ENCODE measurements at places on chromosomes 12 and 14.

DNA sequence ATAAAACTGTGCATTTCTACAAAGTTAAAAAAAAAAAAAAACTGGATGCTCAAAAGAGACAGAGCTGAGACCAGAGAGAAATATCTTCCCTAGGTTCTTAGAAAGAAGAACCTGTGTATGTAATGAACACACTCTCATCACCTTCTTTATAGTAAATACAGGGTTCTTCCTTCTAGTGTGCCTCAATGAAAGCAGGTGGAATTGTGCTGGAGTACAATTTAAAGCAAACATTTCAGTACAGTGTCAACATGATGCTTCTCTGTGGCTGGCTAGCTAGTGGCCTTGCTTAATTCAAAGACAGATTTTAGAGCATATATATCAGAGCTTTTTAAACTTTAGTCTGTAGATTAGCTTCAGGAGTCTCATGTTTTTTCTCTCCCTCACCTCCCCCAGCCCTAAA, 249.8 kb upstream of the ARHGAP5 start:
- DNase-seq, result no peak

GRCh38 chr12:47068539-47068938, 10.9 kb upstream of the PCED1B start:
- no peak for DNase-seq

GRCh38 chr14:34785223-34786006, 71.0 kb upstream of the CFL2 start:
- no peak for DNase-seq

DNA sequence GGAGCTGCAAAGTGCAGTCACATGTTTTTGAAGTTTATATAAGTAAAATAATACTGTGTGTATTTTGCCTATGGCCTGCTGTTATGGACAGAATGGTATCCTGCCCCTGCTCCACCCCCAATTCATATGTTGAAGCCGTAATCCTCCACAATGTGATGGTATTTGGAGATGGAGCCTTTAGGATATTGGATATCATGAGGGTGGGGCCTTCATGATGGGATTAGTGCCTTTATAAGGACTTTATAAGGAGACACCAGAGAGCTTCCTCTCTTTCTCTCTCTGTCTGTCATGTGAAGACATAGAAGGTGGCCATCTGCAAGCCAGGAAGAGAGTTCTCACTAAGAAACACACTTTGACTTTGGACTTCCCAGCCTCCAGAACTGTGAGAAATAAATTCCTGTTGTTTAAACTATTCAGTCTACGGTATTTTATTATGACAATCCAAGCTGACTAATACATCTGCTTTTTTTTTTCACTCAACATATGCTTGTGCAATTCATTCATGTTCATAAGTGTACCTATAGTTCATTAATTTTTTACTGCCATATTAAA, 3.1 kb upstream of the CHPT1 start:
- DNase-seq, result no peak

DNA sequence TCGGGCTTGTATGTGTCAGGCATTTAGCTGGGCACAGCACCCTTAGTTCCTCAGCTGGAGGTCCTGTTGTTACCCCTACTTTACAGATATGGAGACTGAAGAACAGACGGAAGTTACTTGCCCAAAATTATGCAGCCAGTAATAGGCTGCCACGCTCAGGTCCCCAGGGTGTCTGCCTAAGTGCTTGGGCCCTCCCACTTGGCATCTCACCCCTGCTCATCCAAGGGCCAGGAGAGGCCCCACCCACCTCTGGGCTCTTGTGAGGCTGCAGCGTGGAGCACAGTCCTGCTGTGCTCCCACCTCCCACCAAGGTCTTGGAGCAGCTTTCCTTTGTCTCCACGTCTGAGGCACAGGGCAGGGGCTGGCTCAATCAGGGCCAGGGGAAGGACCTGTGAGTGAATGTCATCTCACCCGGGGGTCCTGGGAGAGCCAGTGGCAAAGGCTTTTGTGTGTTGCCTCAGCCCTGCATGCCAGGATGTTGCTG, 64.6 kb downstream of the BEGAIN start:
- DNase-seq, result no peak

Measured in activated T-helper 1 cell treated with anti-CD3 and anti-CD28 coated beads, Interleukin-2, amount 50 U/mL, for 16 hours (primary cell).